ENCODE measurements at places on chromosomes 7 and 10. TPM values are rescaled to one million over a fixed set of nuclear protein-coding genes. Genes with fewer than 3 reads are reported as not detected.

Gene TMEM229A
- total RNA-seq, result 0.88 TPM

Gene BICC1
- 118 TPM for total RNA-seq

Gene PAPSS2
- total RNA-seq, result 4.3 TPM

Gene COL17A1
- total RNA-seq, result 0.45 TPM

Gene BLNK
- total RNA-seq, result 0.30 TPM

Gene HECW1
- 1.7 TPM for total RNA-seq

Gene LEP
- not detected for total RNA-seq

Gene DNAJC9
- 65.2 TPM for total RNA-seq

Gene ZNF853
- 12.3 TPM for total RNA-seq

Gene UBE2D1
- 35.1 TPM for total RNA-seq

Gene FBXL13
- 0.43 TPM for total RNA-seq

Gene NKX2-3
- total RNA-seq, result 0.43 TPM

Gene COBL
- total RNA-seq, result 63.6 TPM

Gene CYP3A7
- total RNA-seq, result not detected

Gene OR2A12
- not detected for total RNA-seq

Gene CALCR
- not detected for total RNA-seq

Gene ASZ1
- not detected for total RNA-seq

Gene GNG11
- not detected for total RNA-seq

Gene ARHGEF35
- 15.7 TPM for total RNA-seq

Gene FAM200A
- total RNA-seq, result 5.2 TPM

Gene ECHDC3
- total RNA-seq, result 27.9 TPM

Gene CLIP2
- total RNA-seq, result 23.5 TPM

Gene COPS6
- 150 TPM for total RNA-seq

Gene ZNF365
- total RNA-seq, result not detected

Gene ACTL6B
- total RNA-seq, result not detected

Gene PTPRZ1
- not detected for total RNA-seq

Gene GPC2
- total RNA-seq, result 5.0 TPM

Gene SDK1
- total RNA-seq, result 6.2 TPM

Gene MRPS17
- 18.9 TPM for total RNA-seq

Gene LMTK2
- total RNA-seq, result 22.3 TPM

Gene HOXA6
- total RNA-seq, result 8.1 TPM

Gene EEF1AKMT2
- total RNA-seq, result 28.1 TPM

Gene UMAD1
- total RNA-seq, result 20.3 TPM

Gene ALOX5
- not detected for total RNA-seq

Gene PGAM1
- 462 TPM for total RNA-seq

Gene PTF1A
- not detected for total RNA-seq

Gene SP4
- total RNA-seq, result 15.1 TPM

Gene GLI3
- total RNA-seq, result 1.1 TPM

Gene FOXP2
- not detected for total RNA-seq

Gene SFMBT2
- not detected for total RNA-seq

Gene PNLIP
- not detected for total RNA-seq

Gene PVRIG
- total RNA-seq, result not detected

Gene OR2A5
- not detected for total RNA-seq

Gene TMEM225B
- total RNA-seq, result 0.27 TPM
